ENCODE measurements at places on chromosomes 3 and 15. TPM values are rescaled to one million over a fixed set of nuclear protein-coding genes. Genes with fewer than 3 reads are reported as not detected.

The LINGO1 gene
- polyA plus RNA-seq = 0.43 TPM

The FGF12 gene
- 0.87 TPM for polyA plus RNA-seq

The ZBED2 gene
- polyA plus RNA-seq = not detected

The NR2F2 gene
- polyA plus RNA-seq = 20.1 TPM

The C3orf49 gene
- polyA plus RNA-seq = not detected

The KIF7 gene
- polyA plus RNA-seq = 0.26 TPM

The GOLGA6L7 gene
- polyA plus RNA-seq = not detected

The SOX14 gene
- not detected for polyA plus RNA-seq

The GOLGA6L2 gene
- not detected for polyA plus RNA-seq

The TLNRD1 gene
- 5.1 TPM for polyA plus RNA-seq

The SLC38A3 gene
- polyA plus RNA-seq = 0.12 TPM

The THOC7 gene
- polyA plus RNA-seq = 63.0 TPM

The ACTR8 gene
- polyA plus RNA-seq = 15.2 TPM

All from psoas muscle (tissue), 8 donors.